ENCODE measurements at places on chromosomes 5 and 9.

DNA sequence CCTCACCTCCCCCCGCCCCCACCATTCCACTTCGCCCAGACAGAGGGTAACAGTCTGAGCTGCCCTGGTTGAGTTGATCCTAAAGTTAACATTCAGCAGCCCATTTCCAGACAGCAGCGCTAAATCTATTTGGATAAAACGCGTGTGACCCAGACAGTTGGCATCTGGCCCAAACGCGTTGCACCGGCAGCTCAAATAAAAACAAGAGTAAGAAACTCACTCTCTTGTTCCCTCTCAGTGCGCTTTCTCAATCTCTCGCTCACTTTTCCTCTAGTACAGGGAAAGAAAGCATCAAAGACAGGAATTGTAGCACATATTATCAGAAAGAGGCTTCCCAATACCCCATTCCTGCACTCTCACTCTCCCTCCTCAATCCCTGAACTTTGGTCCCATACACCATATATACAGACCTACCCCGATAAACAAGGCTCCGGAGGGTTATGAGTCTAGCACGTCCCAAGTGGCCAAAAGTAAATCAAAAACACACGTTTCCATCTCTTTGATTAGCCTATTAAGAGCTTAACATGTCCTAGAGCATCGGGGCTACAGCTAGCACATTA lies 1.3 kb downstream of the ADAMTS6 start:
- DNase-seq: peak; percentile 49

DNA sequence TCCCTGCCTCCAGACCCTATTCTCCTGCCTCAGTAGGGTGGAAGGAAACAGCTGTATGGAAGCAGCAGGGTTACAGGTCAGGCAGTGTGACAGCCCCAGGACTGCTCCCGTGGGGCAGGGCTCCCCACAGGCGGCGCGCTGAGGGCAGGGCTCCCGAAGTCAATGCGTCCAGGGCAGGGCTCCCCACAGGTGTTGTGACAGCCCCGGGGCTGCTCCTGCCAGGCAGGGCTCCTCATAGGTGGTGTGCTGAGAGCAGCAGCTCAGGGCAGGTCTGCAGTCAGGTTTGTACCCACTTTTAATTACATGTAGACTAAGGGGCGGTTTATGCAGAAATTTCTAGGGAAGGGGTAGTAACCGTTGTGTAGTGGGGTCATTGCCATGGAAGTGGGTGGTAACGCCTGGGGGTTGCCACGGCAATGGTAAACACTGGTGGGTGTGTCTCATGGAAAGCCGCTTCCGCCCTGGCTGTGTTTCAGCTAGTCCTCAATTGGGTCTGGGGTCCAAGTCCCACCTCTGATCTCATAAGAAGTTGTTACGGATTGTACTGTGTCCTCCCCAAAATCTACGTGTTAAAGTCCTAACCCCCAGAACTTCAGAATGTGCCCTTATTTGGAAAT lies 16.7 kb upstream of the TERT start:
- peak; percentile 8 for DNase-seq

GRCh38 chr5:67004730-67005350 lies 191.8 kb downstream of the CD180 start:
- no peak for DNase-seq

DNA sequence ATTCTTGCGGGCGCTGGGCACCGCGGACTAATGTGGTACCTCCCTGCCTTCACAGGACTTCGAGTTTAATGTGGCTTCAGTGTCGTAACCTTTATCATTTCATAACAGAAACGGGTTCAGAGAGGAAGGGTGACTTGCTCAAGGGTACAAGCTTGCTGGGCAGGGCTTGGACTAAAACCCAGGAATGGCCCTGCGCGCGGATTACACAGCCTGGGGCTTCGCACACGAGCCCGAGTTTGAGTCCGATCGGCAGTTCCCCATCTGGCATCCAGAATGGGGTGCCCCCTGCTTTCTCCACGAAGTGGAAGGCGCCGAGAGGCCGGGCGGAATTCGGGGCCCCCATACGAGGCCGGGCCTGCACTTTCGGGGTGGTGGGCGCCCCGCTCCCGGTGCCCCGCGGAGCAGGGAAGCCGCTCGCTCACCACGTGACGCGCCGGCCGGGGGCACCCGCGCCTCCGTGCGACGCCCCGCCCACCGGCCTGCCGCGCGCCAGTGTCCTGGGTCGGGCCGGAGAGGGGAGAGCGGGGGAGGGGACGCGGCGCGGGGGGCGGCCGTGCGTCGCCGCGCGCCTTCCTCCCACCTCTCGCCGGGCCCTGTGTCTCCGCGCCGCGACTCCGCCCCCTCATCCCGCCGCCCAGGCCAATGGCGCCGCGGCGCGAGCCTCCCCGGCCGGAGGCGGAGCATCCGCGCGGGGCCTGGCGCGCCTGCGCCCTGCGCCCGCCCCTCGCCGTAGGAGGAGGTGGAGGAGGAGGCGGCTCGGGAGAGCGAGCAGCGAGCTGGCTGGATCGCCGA lies at the start of gene SET:
SET (plus strand) TSS at position 722 of the 792 bp plus-strand sequence. CDS start 361 bp downstream, outside the sequence.
- peak; percentile 99 for DNase-seq

DNA sequence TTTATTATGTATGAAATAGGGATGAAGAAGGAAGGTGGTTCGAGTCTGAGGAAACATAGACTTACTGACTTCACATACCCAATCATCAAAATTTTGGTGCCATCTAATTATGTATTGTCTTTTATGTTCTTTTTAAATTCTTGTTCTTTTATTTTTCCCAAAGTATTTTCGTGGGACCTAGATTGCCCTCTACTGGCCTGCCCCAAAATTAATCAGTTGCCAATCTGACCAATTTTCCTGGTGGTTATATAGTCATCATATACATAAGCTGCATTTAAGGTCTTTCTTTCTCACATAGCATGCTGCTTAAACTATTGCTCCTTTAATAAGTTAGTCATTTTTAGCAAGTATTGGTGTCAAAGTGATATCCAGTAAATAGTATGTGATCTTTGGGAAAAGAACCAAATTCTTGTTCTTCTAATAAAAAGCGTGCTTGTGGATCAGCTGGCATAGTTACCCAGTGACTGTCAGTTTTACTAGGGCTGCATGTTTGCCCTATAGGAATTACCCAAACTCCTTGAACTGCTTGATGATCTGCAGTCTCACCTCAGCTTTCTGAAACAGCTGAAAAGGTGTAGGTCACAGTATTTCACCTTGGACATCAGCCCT lies 223.5 kb downstream of the SH3GL2 start:
- DNase-seq: peak; percentile 33

DNA sequence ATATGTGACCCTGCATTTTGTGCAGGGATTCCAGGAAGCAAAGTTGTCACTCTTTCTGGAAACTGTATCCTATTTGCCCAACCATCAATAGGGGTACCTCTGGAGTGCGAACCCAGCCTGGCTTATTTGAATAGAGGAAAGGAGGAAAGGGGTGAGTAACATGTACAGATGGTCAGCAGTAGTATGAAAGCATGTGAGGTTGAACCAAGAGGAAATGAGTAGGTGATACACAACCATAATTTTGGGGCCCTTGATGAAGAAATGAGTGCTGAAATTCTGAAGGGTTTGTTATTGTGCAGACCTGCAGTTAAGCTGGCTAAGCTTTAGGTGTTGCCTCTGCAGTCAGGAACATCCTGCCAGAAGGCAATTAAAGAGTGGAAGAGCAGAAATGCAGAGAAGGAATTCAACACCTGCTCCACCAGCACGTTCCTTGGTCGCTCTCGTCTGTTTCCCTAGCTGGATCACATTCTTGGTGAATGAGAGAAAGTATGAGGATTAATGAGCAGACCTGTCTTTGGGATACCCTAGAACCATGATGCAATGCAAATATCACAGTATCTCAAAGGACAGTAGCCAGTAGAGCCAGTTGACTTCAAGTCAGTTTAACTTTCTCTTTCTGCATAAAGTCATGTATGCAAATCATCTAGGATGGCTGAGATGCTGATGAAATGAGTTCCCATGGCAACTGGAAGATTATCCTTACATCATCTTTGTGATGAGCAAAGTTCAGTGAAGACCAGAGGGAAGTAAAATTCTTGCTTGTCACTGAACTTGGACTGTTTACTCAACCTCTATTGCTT lies 13.2 kb upstream of the IL12B start:
- no peak for DNase-seq

GRCh38 chr5:142317753-142318152 lies 7.1 kb downstream of the SPRY4 start:
- DNase-seq: no peak

GRCh38 chr9:126526218-126527108 lies 87.3 kb upstream of the LMX1B start:
- DNase-seq: no peak

DNA sequence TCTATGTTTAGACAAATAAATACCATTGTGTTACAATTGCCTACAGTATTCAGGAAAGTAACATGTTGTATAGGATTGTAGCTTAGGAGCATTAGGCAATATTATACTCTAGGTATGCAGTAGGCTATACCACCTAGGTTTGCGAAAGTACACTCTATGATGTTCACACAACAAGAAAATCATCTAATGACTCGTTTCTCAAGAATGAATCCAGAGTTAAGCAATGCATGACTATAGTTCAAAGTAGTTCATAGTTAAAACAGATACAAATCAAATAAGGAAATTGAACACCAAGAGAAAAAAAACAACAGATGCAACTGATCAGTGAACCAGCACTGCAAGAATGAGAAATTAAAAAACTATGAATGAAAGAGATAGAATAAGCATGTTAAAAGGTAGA lies 27.6 kb upstream of the ABLIM3 start:
- DNase-seq: no peak

GRCh38 chr5:1151316-1151715 lies 39.5 kb upstream of the SLC12A7 start:
- no peak for DNase-seq

DNA sequence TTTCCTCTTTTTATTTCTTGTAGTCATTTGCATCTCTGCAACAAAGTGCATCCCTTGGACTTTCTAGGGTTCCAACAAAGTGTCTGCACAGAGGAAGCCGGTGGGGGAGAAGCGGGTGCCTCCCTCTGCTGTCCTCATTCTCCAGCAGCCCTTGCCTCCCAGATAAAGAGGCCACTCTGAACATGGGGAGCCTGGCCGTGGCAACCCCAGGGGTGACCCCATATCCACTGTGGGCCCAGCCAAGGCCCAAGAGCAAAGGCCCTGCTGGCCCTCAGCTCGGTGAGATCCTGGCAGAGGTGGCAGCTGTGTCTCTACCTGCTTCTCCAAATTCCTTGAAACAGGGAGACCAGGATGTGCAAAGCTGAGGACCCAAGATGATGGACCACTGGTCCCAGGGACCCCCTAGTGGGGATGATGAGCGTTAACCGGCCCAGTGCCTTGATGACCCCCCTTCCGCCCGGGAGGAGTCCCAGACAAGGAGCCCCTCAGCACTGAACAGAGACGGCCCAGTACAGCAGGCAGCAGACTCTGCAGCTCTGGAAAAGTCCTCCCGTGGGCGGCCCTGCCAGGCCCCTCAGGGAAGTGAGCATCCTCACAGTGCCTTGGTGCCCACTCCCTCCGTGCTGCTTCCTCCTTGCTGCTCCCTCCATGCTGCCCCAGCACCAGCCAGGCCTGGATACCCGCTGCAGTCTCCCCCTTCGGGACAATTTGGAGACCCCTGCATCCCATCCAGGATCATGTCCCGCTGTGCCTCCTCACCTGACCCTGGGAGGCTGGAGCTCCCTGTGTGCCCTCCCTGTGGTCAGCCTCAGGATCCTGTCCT lies 62.5 kb downstream of the MRPL36 start:
- DNase-seq: peak; percentile 29

GRCh38 chr9:78127279-78128225 lies 95.9 kb upstream of the GNAQ start:
- DNase-seq: no peak

- peak; percentile 50 for DNase-seq
Measured at GRCh38 chr5:123455095-123455494, 31.9 kb upstream of the CEP120 start.

- no peak for DNase-seq
Measured at GRCh38 chr9:87862536-87863268, 20.0 kb upstream of the SPATA31E1 start.

GRCh38 chr5:123217173-123217572 lies 128.1 kb downstream of the PRDM6 start:
- no peak for DNase-seq

DNA sequence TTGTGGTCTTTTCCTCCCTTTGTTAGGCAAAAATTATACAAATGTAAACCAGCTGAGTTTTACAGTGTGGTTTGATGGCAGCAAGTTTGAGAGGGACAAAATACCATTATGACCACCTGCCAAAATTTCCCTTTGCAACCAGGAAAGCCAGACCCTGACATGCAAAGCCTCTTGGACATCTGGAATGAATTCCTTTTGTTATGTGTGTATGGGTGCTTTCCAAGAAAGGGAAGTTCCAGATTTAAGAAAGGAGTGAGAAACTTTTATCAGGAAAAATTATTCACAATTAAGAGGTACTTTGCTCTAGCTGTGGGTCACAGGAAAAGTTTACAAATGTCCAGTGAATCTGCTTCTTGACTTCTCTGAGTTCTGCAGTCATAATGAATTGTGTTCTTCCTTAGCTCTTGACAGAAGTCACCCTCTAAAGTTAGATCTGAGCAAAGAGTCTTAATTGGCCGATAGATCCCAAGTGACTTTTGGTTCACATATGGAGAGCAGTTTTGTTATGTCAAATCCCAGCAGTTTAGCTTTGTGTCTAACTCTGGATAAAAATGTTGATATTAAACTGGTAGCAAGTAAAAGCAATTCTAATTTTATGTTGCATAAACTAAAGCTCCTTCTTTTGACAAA lies 295.9 kb upstream of the ZNF608 start:
- DNase-seq: no peak

DNA sequence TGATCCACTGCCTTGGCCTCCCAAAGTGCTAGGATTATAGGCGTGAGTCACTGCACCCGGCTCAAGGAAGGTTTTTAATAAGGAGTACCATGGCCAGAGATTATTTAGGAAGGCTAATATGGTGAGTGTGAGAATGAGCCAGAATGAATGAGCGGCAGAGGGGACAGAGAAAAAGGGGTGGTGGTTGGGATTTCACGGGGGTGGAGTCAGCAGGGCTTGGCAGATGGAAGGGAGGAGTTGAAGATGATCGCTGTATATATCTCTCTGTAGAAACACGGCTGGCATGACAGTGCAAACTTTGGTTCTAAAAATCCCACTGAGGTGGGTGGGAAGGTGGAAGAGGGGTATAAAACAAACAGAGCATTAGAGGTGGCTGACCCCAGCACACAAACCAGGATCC lies 176.7 kb upstream of the TBC1D2 start:
- DNase-seq: peak; percentile 78

- no peak for DNase-seq
Measured at GRCh38 chr5:144040615-144041305, 129.7 kb downstream of the YIPF5 start.

GRCh38 chr9:114953959-114954358 lies 23.6 kb upstream of the TNFSF8 start:
- DNase-seq: no peak

GRCh38 chr9:10127867-10128266 lies 484.9 kb downstream of the PTPRD start:
- DNase-seq: no peak

Measured in D341Med (cell line).